ENCODE measurements at places on chromosomes 6 and 20.
A peak's percentile ranks its signal among the peaks of the same experiment; 100 is the strongest.

DNA sequence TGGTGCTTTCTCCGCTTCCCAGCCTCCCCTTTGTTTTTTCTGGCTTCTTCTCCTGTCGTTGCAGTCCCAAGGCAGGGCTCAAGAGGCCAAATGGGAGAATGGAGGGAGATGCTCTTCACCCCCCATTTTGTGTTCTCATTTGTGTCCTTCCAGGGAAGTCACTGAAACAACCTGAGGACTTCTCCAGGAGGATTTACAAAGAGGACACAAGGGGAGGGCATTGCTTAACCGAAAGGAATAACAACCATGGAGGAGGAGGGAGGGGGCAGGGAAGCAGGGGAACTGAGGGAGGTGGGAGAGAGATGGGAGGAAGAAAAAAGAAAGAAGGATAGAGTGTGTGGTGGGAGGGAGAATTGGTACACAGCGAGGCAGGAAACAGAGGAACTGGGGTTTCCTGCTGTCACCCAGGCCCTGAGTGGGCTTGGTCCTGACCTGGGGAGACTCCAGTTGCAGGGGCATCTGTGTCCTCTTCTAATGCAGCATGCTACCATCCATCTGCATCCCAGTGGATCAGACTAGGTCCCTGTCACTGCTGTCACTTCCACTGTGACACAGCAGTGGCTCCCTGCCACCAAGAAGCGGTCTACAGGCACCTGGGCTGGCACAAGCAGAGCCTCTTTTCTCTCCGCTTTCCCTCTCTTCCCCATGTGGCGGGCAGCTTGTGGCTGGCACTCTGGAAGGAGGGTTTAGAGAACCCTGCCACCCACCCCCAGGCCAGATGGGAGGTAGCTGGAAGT lies 17.1 kb upstream of the MLN start:
- DNase-seq, result no peak

- no peak for DNase-seq
These were observed 73.8 kb upstream of the CCN6 start for GRCh38 chr6:111980143-111980542.

DNA sequence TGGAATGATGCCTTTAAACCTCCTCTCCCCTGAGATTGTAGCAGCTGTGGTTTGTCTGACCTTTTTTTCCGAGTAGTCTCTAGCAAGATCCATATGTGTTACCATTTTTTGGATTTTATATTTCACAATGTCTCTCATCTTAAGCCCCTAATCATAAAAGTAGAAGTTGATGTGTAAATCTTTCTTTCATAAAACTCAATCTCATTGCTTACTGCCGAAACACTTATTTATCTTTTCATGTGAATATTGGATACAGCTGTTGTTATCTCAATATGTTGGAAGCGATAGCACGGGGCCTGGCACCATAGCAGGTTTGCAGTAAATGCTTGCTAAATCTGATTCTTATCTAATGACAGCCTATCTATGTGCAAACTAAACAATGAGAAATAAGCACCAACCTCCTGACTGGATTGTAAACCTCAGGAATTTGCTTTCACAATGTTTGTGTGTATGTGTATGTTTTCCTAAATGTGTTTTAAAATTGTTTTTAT lies 14.2 kb downstream of the SMPDL3A start:
- DNase-seq, result no peak

- no peak for DNase-seq
These were observed 7.8 kb upstream of the MTRES1 start for GRCh38 chr6:107020239-107020638.

DNA sequence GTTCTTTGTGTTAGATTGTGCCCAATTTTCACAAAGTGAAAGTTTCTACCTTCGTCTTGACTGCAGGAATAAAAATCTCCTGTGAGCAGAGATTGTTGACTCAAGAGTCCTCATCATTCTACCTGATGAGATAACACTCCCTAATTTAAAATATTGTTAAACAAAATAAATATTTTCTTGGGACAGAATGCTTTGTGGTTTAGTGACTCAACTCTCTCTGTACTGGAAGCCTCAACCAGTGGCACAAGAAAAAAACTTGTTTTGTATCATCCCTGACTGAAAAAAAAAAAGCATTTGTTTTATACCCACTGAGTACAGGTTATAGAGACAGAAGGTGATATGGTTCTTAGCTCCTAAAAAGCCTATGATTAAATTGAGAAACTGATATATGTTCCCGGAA lies 78.9 kb downstream of the CRYBG1 start:
- no peak for DNase-seq

DNA sequence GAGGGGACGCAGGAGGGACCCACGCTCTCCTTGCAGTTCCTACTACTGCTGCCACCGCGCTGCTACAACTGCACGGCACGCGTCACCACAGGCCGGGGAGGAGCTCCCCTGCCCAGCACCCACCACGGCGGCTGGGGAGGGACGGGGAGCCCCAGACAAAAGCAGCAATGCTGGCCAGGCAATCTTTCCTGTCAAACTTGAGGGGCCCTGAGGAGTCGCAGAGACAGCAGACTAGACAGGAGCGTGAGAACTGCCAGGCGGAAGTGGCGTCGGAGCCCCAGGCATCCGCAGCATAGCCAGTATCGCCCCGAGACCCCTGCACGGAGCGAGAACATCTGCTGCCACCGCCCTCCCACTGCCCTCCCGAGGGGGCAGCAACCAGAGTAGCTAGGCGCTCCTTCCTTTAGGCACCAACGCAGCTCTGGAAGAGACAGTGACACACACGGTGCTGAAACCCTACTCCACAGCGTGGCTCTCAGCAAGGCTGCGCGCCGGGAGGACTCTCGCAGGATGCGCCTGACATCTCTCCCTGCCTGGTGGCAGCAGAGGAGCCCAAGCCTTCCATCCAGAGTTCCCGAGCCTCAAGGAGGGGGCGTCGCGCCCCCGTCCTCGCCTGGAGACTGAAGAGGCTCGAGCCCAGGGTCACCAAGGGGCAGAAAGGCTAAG lies 2.2 kb downstream of the TAF4 start:
- no peak for DNase-seq

GRCh38 chr6:50145125-50145524 lies 95.4 kb upstream of the DEFB112 start:
- DNase-seq, result no peak

DNA sequence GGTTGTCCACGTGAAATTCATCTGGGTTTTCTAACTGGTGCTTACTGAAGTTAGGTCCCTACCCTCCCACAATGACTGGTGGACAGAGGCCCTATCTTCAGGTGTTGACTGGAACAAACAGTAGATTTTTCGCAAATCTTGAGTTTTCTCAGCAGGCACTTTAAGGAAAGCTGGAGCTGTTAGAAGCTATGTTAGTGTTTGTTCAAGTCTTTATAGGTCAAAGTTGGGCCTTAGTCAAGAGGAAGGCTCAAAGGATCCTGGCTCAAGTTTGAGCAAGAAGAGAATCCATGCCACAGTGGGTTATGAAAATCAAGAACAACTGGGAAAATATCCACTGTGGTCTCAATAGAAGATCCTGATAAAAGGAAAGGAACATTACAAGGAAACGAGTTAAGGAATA lies 48.5 kb upstream of the ELOVL5 start:
- DNase-seq, result no peak

DNA sequence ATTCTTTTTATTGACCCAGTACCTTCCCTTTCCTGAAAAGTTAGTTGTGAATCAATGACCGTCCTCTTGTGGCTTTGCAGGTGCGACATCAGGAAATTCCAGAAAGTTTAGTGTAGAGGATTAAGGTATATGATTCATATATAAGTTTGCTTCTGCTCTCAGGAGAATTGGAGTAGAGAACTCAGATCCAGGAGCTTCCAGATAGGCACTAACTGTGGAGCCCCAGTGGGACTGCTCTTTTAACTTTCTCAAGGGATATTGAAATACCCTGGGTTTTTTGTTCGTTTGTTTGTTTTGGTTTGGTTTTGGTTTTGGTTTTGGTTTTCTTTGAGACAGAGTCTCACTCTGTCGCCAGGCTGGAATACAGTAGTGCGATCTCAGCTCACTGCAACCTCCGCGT lies 9.5 kb downstream of the TAAR2 start:
- no peak for DNase-seq

GRCh38 chr20:38864662-38865061 lies 59.2 kb downstream of the PPP1R16B start:
- DNase-seq, result no peak

DNA sequence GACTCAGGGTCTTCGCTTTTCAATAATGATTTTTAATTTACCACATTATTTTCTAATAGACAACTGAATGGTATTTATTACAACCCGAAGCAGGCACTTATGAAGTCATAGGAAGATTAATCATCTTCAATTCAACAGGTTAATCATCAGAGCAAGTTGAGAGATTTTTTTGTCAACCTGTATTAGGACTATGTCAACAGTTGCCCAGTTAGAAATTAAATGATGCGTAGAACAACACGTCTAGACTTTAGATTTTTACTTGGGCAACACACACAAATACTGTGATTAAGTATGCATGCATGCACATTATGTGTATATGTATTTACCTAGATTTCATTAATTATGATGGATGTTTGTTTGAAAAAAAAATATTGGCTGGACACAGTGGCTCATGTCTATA lies 4.3 kb downstream of the ILRUN start:
- no peak for DNase-seq

- no peak for DNase-seq
These were observed 67.2 kb upstream of the IFNGR1 start for GRCh38 chr6:137286368-137286767.

GRCh38 chr6:29631860-29632731 lies 887 bp downstream of the GABBR1 start:
- peak; percentile 80 for DNase-seq

GRCh38 chr20:58634521-58635278 lies 16.4 kb upstream of the STX16 start:
- peak; percentile 56 for DNase-seq

DNA sequence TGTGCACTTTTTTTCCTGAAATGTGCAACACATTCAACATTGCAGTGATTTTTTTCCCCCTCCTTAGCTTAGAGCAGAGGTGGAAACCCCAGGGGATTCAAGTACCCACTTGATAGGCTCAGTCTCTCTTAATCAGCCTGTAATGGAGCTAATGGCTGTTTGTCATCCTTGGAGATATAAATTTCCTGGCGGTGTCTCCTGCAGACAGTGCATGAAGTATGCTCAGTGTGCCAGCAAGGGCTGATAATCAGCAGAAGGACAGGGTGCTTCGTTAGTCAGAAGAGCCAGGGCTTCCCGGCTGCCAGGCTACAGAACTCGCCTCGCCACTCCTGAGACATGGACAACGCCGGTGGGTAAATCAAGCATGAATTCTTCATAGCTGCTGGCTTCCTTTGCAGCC lies 69.8 kb upstream of the PHACTR2 start:
- no peak for DNase-seq

- DNase-seq, result no peak
These were observed 1.3 kb downstream of the SLCO4A1 start for GRCh38 chr20:62643521-62644043.

DNA sequence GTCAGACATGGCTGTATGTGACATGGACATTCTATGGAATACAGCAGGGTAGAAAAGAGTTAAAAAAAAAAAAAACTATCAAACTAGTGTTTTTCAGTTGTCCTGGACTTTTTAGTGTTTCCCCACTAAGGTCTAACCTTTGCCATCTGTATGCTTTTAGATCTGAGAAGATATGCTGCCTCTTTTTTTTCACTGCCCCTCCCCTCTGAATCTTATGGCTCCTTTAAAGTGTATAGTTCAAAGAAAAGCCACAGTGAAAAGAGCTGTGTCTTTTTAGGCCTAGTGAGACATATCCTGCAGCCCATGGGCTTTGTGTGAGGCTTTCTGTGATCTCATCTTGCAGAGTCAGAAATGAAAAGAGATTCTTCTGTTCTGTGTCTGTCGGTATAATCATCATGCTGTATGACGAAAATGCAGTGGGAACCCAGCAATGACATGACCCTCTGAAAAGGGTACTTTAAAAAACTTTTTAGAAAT lies 29.3 kb downstream of the ADGRG6 start:
- no peak for DNase-seq

DNA sequence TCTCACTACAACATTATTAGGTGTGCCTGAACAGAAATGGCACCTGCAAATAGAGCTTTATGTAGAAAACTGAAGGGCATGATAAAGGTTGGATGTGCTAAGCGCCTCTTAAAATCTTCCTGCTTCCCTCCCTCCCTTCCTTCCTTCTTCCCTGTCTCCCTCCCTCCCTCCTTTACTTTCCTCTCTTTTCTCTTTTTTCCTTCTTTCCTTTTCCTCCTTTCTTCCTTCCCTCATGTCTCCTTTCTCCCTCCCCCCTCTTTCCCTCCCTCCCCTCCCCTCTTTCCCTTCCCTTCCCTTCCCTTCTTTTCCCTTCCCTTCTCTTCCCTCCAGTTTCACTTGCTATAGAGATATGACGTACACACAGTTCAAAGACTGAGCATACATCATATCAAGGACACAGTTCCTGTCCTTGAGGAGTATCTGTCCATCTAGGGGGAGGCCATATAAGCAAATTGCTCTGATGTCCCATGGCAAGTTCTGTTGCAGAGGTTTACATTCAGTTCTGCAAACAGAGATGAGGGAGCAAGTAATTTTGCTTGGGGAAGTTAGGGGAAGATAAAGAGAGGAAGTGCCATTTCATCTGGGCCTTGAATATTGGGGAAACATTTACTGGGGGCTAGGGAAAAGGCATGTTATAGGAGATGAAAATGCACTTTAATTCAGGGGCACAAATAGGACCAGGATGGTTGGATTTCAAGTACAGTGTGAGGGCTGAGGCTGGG lies 79.0 kb upstream of the EEF1E1 start:
- DNase-seq, result no peak

DNA sequence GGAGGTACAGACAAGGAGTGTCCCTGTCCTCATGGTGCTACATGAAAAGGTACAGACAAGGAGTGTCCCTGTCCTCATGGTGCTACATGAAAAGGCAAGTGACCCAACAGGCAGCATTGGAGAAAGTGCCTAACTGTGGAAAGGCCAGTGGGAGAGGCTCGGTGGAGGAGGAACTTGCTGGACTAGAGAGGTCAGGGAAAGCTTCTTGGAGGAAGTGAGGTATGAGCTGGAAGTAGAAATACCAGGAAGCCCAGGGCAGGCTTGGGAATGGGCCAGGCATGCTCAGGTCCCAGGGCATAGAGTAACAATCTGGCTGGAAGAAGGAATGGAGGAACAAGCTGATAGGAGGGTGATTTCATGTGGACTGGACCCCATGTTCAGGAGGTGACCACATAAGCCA lies 59.8 kb upstream of the FNDC1 start:
- DNase-seq, result no peak

GRCh38 chr6:28906669-28907068 lies 17.1 kb downstream of the TRIM27 start:
- DNase-seq, result no peak

- DNase-seq, result no peak
These were observed 1076.7 kb downstream of the KIF16B start for GRCh38 chr20:15496501-15497039.

GRCh38 chr20:6466075-6466810 lies 301.2 kb upstream of the BMP2 start:
- DNase-seq, result no peak

GRCh38 chr6:105771313-105771970 lies 314.7 kb upstream of the PRDM1 start:
- DNase-seq, result no peak

- DNase-seq, result no peak
These were observed 370.3 kb downstream of the RFPL4B start for GRCh38 chr6:112717401-112717800.
